Omental fat pad (tissue), 4 donors: ENCODE measurements at places on chromosomes 12 and 14.

- DNase-seq: no peak
Observed at GRCh38 chr12:131817241-131817640, 11.0 kb upstream of the MMP17 start.

- no peak for DNase-seq
Observed at GRCh38 chr12:81125691-81126090, 47.8 kb downstream of the ACSS3 start.

GRCh38 chr14:34797747-34798583 is 77.2 kb downstream of the BAZ1A start:
- DNase-seq: no peak

GRCh38 chr14:89575386-89576061 is 158.5 kb upstream of the FOXN3 start:
- DNase-seq: no peak

GRCh38 chr12:50049254-50050118 is 7.9 kb upstream of the ASIC1 start:
- DNase-seq: no peak

- DNase-seq: no peak
Observed at GRCh38 chr12:131114942-131115584, 161.4 kb downstream of the ADGRD1 start.

DNA sequence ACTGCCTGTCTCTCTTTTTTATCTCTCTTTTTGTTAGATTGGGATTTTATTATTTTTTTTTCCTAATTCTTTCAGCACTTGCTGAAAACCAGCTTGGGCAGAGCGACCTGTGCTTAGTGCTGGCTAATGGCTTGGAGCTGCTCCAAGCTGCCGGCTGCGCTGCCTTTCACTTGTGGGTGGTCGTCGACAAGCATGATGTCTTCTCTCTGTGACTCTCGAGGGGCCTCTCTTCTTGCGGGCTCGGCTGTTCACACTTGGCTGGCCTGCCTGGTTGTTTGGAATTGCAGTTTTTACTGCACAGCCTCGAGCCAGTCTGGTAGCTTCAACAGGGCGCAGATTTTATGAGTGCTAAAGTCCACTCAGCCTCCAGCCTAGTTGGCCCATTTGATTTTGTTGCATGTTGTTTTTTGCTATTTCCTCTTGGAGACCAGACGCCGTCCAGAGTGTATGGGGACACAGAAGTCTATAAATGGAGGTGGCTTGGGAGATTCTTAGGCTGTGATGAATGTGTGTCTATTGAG is 18.6 kb downstream of the TPCN1 start:
- DNase-seq: no peak

DNA sequence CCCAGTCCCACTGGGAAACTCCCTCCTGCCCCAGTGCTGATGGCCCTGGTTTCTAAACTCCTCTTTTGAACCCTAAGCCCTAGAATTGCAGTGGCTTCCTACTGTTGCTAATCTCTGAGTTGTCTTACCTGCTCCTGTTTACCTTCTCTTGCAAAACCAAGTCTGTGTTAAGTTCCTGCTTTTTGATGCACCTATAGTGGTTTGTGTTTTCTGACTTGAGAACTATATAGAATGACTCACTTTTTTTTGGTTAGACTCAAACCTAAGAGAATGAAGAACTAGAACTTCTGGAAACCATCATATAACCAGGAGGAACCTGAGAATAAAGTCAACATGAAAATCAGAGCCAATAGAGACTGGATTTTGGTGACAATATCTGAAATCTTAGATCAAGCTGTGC is 5.5 kb upstream of the GAS2L3 start:
- DNase-seq: no peak

DNA sequence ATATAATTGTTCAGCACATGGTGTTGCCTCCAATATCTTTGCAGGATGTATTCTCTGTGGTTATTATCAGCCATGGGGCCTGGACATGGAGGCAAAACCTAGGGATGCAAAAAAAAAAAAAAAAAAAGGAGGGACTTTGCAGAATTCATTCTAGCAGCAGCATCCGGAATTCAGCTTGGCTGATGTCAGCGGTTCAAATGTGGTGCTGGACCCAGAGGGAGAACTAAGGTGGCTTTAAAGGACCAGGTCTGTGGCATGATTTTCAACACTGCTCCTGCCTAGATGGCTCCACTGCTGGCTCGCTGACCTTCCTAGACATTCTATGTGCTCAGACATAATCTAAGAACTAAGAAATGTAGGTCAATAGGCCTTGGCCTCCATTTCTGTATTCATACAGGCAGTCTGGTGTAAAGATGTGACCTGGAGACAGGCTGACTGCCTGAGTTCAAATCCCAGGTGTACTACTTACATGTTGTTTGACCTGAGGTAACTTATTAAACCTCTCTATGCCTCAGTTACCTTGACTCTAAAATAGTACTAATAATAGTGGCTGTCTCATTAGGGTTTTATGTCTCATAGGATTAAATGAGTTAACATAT is 108.6 kb downstream of the PPM1A start:
- no peak for DNase-seq

DNA sequence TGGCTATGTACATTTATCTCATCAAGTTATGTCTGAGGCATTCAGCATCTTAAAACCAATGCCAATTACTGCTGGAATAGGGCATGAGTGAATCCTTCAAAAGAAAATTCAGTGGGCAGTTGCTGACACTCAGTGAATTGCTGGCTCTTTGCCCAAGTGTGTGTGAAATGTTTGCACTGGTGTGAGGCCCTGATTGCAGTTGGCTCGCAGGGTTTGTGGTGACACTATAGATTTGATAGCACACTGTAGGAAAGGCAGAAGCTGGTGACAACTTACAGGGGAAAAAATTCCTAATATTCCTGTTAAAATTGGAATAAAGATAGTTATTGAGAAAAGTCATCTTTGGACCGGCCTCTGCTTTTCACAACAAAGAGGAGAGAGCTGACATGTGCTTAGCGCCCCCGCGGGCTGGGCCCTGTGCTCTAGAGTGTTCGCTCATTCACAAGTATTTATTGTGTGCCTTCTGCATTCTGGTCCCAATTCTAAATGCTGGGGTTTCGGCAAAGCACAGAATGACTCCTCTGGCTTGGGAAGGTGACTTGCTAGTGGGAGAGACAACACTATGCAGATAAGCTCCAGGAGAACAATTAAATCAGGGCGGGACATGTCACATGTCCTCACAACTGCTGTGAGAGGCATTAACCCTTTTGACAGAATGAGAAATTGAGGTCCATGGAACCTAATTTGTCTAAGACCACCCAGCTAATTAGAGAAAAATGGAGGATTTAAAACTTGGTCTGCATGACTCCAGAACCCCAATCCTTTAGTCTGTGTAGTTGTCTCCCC is 418.7 kb downstream of the NPAS3 start:
- no peak for DNase-seq

GRCh38 chr12:4787965-4788364 is 67.8 kb downstream of the GALNT8 start:
- no peak for DNase-seq

DNA sequence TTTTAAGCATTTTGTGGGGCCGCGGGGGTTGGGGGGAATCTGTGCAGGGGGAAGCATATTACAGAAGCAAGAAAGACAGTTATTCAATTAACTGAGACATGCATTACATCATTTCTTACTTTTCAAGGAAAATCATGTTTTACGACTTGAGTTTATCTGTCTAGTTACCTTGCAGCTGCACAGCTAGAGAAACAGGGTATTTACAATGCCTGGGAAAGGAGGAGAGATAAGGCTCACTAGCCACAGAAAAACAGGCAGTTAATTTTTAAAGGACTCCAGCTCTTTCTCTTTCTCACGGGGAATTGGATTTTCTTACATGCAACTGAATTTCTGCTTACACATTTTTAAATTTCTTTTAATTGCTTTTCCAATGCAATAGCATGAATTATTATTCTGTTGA is 22.2 kb downstream of the FCF1 start:
- no peak for DNase-seq

DNA sequence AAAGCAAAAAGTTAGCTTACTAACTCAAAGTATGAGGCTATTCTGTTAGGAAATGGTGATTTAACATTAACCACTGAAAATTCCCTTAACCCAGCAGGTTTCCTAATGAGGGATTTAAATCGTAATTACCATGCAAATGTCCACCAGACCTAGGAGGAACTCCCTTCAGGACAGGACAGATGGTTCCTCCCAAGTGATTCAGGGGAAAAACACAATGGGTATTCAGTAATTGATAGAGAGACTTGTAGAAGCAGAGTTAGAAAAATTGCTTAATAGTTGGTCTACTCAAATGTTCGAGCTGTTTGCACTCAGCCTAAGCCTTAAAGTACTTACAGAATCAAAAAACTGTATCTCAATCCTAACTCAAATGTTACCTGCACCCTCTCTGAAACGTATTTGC is 21.6 kb downstream of the RERGL start:
- no peak for DNase-seq

DNA sequence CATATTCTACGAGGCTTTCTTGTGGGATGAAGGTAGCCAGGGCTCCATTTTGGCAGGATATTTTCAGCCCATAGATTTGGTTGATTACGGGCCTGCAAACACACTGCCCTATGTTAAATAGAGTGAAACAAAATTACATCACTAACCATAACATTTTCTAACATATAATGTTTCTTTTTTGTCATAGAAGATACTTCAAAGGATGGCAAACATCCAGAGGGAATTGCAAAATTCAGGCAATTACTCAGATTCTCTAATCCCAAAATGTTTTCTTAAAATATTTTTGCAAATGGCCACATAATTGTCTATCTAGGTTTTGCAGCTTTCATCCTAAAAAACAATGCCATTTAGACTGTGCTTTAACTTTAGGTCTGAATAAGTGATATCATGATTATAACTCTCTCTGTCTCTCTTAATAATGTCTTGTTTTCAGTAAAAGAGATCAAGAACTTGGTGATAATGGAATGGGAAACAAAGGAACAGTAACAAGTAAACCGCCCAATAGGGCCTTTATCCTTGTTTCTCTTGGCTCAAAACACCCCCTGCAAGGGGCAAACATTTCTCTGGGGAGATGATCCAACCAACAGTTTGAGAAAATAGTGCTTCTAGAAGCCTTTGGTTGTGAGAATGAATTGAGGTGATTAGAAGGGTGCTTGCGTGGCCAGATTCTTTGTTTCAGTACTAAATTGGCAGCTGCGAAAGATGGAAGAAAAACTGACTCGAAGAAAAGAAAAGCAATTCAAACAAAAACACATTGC is 54.4 kb upstream of the BTG1 start:
- no peak for DNase-seq

- no peak for DNase-seq
Observed at GRCh38 chr12:54126029-54126695, 62.6 kb downstream of the SMUG1 start.

DNA sequence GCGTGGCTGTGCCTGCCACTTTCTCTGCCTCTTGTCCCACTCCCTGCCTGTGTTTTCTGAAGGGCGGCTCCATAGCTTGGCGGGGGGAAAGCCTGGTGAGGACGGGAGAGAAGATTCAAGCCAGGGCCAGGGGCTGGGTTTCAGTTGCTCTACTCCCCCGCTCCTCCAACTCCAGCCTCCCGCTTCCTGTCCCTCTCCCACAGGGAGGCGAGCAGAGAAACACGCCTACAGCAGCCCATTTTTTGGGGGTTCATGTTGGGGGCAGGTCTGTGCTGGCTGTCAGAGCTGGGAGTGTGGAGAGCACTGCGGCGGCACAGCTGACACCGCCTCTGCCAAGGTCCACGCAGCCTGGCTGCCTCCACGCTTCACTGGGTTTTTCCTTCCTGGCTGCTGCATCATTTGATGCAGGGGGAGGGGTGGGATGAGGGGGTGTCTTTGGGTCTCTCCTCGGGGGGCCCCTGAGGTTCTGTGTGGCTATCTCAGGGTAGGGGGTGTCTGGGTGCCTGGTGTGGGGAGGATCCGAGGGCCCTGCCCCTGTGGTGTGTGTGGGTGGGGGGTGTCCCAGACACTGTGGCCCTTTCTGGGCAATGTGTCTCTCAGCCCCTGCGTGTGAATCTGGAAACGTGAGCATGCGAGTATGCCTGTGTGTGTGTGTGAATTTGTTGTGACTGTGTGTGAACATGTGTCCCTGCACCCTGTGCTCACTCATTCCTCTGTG is 10.7 kb upstream of the KRT80 start:
- DNase-seq: no peak

- DNase-seq: no peak
Observed at GRCh38 chr12:26940516-26941214, 2.4 kb downstream of the FGFR1OP2 start.

DNA sequence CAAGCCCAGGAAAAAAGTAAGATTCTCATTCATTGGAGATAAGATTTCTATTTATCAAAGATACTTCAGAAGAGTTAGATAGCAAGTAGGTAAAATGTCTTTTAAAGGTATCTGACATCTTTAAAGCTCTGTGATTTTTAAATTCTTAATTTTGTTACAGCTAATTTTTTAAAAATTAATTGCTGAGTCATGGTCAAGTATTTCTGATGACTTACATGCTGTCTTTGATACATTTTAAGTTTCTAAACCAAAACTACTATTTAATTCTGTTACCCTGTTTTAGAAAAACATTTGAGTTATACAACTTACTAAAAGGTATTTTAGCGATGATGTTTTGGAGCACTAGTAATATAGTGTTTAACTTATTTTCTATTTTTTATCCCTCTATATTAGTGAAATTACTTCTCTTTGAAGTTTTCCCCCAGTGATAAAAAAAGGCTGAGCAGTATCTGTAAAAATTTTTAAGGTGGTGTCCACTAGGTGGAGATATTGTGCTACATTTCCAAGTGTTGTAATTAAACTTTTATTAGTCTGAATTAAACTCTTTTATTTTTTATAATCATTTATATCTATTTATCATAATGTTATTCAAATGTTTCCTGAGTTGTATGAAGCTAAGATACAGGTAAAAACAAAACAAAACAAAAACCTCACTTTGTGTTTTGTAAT is 11.5 kb downstream of the ALG10 start:
- DNase-seq: no peak

- DNase-seq: no peak
Observed at GRCh38 chr12:44972746-44973421, 78.0 kb downstream of the DBX2 start.

GRCh38 chr12:24880732-24881131 is 68.2 kb downstream of the BCAT1 start:
- no peak for DNase-seq

- no peak for DNase-seq
Observed at GRCh38 chr12:111209811-111210210, 159.1 kb downstream of the PHETA1 start.

GRCh38 chr12:50887191-50887590 is 44.5 kb downstream of the TMPRSS12 start:
- no peak for DNase-seq

- no peak for DNase-seq
Observed at GRCh38 chr14:105385322-105385637, 13.1 kb upstream of the TEX22 start.
